ENCODE measurements at places on chromosomes 12 and 14.
A peak's percentile ranks its signal among the peaks of the same experiment; 100 is the strongest.

GRCh38 chr14:100297320-100298300 is 8.6 kb downstream of the SLC25A29 start:
- no peak for DNase-seq

DNA sequence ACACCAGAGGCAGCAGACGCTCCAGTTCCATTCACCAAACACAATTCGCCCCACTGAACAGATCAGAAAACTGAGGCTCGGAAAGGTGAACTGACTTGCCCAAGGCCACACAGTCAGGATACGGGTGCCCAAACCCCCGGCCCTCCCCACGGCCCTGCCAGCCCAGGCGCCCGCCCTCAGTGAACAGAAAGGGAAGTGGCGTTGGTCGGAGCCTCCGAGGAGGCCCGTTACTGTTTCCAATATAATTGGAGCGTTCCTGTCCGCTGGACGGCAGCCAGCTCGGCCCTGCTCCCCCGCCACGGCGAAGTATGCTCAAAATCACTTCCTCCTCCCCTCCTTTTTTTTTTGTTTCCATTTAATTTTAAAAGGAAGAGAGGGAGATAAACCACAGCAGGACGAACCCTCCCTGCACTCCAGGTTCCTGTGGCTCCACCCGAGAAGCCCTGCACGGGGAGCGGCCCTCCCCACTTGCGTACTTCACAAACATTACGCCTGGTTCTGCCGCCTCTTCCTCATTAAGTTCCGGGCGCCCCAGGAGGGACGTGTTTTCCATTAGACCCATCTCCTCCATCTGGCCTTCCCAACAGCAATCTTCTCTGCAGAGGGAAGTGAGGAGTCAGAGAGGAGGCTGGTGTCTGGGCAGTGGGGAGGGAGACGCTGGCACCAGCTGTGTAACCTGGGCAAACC is 61.1 kb downstream of the NCOR2 start:
- DNase-seq = no peak

GRCh38 chr14:58298477-58299400 is at the start of gene ARID4A:
Gene ARID4A, plus strand, starts transcription at chr14:58298555. Its CDS starts 1,300 bp downstream, at chr14:58299855.
- peak; percentile 26 for DNase-seq

GRCh38 chr12:102234599-102234998 is 37.0 kb upstream of the PMCH start:
- DNase-seq = no peak

DNA sequence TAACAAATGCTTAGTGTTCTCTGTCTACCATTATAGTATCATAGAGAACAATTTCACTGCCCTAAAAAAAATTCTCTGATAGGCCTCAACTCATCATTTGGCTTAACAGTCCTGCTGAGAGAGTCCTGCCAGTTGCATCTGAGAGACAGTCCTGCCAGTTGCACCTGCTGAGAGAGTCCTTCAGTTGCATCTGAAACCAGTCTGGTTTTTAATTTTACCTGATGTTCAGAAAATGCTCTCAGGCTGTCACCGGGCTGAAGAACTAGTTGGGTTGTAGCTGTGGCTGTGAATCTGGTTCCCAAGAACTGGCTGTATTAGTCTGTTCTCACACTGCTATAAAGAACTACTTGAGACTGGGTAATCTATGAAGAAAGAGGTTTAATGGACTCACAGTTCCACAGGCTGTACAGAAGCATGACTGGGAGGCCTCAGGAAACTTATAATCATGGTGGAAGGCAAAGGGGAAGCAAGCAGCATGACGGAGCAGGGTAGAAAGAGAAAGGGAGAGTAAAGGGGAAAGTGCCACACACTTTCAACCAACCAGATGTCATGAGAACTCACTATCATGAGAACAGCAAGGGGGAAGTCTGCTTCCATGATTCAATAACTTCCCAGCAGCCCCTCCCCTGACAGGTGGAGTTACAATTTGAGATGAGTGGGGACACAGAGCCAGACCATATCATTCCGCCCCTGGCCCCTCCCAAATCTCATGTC is 51.6 kb downstream of the PRKCH start:
- DNase-seq = no peak

DNA sequence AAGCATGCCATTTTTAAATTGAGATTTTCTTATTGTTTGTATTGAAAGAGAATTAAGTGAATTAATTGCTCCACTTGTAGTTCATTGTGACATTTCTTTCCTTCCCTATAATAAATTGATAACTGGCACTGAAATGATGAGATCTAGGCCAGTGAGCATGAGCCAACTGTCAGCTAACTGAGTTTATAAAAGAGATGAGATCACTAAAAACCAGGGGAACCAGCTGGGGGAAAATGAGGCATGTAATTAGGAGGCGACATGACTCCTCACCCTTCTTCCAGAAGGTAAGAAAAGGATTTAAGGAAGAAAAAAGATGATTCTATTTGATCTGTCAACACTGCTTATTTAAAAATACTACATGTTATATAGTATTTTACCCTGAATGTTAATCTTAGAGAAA is 104.5 kb upstream of the DNM1L start:
- no peak for DNase-seq

- DNase-seq = no peak
These were observed 182.3 kb downstream of the PELI2 start for GRCh38 chr14:56300495-56300894.

DNA sequence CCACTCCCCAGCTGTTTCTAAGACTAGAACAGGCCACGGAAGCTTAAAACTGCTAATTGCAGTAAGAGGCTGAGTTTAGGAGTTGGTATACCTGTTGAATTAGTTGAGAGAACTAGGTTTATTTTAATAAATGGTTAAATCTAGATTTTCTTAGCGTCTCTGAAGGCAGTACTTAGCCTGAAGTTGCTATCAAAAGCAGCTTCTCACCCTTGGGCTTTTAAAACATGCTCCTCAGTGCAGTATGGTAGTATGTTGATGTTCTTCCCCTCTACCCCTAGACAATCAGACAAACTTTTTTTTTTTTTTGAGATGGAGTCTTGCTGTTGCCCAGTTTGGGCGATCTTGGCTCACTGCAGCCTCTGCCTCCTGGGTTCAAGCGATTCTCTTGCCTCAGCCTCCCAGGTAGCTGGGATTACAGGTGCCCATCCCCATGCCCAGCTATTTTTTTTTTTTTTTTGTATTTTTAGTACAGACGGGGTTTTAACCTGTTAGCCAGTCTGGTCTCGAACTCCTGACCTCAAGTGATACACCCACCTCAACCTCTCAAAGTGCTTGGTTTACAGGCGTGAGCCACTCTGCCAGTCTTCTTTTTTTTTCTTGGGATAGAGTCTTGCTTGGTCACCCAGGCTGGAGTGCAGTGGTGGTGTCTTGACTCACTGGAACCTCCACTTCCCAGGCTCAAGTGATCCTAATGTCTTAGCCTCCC is 6.8 kb downstream of the SRSF5 start:
- no peak for DNase-seq

DNA sequence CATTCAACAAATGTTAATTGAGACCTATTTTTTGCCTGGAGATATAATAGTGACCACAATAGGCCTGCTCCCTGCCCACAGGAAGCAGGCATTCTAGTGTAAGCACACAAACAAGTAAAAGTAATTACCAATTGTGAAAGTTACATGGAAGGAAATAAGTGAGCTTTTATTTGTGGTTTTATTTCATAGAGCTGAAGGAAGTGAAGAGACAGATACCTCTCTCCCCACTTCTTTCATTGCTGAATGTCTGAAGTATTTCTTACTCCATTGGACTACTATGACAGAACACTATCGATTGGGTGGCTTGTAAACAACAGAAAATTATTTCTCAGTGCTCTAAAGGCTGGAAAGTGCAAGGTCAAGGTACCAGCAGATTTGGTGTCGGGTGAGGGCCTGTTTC is 183.5 kb downstream of the PRKCH start:
- DNase-seq = no peak

DNA sequence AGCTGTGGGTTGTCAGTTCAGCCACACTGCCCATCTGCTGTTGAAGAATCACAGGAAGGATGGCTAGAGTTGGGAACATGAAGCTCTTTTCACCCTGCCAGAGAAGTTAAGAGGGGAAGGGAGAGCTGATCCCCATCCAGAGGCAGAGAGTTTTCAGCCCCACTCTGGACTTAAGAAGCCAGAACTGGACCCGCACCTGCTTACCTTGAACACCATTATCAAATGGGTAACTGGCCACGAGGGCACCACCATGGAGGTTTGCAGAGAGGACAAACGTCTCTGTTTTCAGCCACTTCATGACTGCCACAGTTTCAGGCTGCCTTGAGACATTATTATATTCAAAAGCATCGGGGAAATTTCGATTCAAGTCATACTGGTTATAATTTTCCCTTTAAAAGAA is 62.0 kb downstream of the MDM2 start:
- DNase-seq = no peak

GRCh38 chr12:38411426-38411825 is 94.9 kb downstream of the ALG10B start:
- no peak for DNase-seq

DNA sequence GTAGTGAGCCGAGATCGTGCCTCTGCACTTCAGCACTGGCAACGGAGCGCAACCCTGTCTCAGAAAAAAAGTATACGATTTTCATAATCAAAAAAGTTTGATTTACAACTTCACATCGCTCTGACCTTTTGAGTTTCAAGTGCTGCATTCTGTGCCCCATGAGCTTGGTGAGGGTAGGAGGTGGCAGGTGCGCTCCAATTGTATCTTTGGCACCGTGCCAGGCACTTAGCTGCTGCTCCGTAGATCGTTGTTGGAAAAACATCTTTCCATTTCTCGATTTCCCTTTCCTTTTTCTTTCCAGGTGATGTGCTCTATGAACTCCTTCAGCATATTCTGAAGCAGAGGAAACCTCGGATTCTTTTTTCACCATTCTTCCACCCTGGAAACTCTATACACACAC is 203.7 kb downstream of the ETV6 start:
- DNase-seq = no peak

DNA sequence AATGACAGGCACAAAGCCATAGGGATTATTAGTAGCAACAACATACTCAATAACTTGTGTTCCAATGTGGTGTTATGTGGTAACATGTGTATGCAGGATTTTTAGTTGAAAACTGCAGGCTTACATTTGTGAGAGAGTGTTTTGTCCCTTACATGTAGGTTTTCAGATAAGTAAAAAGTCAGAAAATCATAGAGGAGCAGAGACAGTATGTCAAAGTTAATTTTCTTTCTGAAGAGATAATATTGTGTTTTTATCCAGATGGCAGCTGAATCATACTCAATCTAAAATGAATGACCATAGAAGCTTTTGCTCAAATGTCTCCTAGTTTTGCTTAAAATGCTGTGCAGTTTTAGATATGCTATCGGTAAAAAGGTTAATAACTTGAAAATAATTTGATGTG is 277.0 kb downstream of the TRHDE start:
- DNase-seq = no peak

GRCh38 chr12:119711693-119712092 is 43.8 kb downstream of the PRKAB1 start:
- no peak for DNase-seq

DNA sequence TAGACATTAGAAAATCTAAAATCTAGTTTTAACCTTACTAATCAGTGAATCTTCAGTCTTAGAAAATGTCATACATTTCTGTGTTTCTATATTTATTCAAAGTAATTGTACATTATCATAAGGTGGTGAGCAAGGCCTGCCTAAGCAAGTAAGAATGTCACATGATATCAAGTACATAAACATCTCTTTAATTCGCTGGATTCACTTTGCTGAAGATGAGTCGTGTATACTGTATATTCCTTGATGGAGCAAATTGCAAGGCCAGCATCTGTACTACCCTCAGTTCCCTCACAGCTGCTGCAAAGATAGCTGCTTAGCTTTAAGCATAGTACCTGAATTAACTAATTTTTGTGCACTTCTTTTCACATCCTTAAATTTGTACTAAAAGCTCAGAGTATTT is 8.5 kb upstream of the AK7 start:
- DNase-seq = no peak

DNA sequence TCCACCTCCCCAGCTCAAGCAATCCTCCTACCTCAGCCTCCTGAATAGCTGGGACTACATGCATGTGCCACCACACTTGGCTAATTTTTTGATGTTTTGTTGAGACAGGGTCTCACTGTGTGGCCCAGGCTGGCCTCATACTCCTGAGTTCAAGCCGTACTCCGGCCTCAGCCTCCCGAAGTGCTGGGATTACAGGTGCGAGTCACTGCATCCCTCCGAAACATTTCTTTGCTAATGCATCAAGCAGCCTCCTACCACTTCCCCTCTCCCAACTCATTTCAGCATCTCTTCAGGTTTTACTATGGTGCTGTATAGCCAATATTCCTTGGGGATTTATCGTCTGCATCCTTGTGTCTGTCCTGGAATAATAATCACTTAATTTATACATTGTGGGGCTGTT is 2.3 kb upstream of the SLC22A17 start:
- DNase-seq = no peak

- DNase-seq = no peak
These were observed 19.8 kb downstream of the LEMD3 start for GRCh38 chr12:65189028-65189718.

DNA sequence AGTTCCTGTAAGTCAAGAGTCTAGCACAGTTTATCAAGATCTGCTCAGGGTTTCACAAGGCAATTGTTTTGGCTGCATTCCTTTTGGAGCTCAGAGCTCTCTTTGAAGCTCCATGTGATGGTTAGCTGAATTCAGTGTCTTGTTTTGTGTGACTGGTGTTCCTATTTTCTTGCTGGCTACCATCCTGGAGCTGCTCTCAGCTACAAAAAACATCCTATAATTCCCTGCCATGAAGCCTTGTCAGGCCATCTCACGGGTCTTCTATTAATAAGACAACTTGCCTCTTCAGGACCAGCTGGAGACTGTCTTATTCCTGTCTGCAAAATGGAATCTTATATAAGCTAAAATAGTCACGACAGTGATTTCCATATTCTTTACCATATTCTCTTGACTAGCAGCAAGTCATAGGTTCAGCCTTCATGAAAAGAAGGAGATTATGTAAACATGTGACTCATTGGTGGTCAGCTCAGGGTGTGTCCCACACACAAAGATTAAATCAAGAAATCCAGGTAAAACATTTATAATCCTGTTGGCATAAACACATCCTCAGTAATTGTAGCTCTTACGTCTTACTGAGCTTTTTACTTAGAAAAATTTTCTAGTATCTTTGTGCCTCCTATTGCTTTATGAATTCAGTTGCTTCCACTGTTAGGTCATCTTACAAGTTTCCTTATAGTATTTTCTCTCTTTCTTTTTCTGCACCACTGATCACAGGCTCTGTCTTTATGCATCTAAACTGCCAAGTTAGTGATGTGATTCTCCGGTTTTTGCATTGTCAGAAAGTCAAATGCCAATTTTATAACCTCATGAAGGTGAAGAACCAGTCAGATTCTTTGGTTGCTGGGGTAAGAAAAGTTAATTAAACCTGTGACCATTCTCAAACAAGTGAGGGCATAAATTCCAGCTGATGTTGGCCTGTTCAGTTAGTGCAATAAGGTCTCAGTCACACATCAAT is 378.5 kb upstream of the MGAT4C start:
- no peak for DNase-seq

GRCh38 chr12:70754330-70754741 is 117.1 kb upstream of the PTPRB start:
- no peak for DNase-seq

All from stimulated activated CD8-positive, alpha-beta memory T cell treated with anti-CD3 and anti-CD28 coated beads, Interleukin-2, amount 100 ng/mL, for 1 hour (primary cell).